ENCODE measurements at places on chromosomes 7 and 10.
A peak's percentile ranks its signal among the peaks of the same experiment; 100 is the strongest.

- DNase-seq: no peak
Measured at GRCh38 chr7:159370-160270, 32.8 kb upstream of the FAM20C start.

DNA sequence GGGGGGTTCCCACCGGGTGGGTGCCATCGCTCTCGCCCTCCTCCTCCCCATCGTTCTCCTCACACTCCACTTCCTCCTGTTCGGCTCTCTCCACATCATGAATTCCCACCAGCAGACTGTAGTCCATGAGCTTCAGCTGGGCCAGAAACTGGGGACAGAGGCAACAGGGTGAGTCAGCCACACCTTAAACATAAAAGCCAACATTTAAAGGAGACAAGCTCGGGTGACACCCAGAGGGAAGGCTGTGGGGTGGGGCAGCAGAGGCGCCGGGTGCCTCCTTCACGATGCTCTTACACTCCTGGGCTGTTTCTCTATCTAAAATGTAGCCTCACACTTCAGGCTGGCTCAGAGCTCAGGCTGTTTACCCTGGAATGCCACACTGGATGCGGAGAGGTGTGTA is 172.5 kb downstream of the PIP4K2A start:
- DNase-seq: no peak

GRCh38 chr7:28939844-28940544 is 18.1 kb downstream of the TRIL start:
- no peak for DNase-seq

DNA sequence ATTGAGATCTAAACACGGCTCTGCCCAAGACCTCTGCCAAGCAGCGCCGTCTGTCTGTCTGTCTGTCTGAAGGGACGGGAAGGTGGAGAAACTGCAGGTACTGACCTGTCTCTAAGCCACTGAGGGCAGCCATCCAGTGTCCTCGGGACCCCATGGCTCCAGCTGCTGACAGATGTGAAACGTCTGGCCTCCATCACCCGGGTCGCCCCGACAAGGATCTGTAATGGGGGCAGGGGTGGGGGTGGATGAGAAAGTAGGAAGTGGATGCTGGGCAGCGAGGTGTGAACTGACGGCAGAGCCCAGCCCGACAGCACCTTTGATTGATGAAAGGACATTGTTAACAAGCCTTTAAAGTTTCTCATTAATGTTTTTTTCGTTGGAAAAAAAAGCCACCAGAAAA is 193.1 kb downstream of the EBF3 start:
- no peak for DNase-seq

GRCh38 chr7:113113912-113114311 is 4.4 kb downstream of the SMIM30 start:
- no peak for DNase-seq

GRCh38 chr10:1120801-1121211 is 64.6 kb downstream of the WDR37 start:
- no peak for DNase-seq

DNA sequence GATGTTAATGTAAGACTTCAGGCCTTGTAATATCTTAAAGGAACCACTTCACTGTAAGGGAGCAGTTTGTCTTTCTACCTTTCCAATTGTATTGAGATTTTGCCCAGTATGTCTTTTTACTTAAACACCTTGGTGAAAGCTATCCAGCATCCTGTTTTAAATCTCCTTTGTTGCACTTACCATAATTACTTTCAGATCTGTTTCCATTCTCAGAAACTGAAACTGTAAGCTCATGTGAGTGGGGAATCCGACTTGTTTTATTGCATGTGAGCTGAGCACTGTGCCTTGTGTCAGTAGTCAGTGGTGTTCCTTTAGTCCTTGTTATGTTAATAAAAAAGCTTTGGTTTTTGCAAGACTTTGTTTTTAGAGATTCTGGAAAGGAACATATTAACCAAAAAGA is 42.2 kb downstream of the BMPR1A start:
- DNase-seq: no peak

- DNase-seq: peak; percentile 74
Measured at GRCh38 chr10:45470098-45471012, 96.3 kb downstream of the ALOX5 start.

- DNase-seq: no peak
Measured at GRCh38 chr10:82221601-82222149, 346.7 kb downstream of the NRG3 start.

GRCh38 chr10:103038570-103038969 is 120.5 kb downstream of the CNNM2 start:
- no peak for DNase-seq

- DNase-seq: no peak
Measured at GRCh38 chr7:48932126-48932910, 8.0 kb downstream of the CDC14C start.

Measured in COLO829 (cell line).